CD4-positive, alpha-beta T cell treated with Interleukin-15 for 4 hours (primary cell): ENCODE measurements at places on chromosomes 13 and 19.

DNA sequence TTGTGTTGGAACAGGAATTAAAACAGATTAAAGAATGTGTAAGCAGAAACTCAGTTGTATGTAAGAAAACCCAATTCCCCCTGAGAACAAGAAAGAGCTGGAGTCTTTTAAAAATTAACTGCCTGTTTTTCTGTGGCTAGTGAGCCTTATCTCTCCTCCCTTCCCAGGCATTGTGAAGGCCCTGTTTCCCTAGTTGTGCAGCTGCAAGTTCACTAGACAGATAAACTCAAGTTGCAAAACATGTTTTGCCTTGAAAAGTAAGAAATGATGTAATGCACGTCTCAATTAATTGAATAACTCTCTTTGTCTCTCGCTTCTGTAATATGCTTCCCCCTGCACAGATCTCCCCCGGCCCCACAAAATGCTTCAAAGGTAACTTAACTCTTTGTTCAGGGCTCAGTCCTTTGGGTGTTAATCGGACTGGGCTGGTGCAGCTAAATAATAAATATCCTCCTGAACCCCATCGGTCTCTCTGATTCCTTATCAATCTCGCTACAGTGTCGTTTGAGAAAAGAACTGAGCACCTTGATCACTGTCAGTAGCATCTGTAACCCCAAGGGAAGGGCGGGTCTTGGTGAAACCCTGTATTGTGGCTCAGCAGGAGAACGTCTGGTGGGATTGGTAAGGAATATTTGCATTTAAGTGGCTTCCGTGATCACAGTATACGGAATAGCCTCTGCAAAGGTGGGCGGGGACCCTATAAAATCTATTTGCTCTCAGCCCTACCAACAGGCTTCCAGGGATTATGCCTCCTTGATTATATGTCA, 1.6 kb upstream of the ZNF556 start:
- DNase-seq = no peak

DNA sequence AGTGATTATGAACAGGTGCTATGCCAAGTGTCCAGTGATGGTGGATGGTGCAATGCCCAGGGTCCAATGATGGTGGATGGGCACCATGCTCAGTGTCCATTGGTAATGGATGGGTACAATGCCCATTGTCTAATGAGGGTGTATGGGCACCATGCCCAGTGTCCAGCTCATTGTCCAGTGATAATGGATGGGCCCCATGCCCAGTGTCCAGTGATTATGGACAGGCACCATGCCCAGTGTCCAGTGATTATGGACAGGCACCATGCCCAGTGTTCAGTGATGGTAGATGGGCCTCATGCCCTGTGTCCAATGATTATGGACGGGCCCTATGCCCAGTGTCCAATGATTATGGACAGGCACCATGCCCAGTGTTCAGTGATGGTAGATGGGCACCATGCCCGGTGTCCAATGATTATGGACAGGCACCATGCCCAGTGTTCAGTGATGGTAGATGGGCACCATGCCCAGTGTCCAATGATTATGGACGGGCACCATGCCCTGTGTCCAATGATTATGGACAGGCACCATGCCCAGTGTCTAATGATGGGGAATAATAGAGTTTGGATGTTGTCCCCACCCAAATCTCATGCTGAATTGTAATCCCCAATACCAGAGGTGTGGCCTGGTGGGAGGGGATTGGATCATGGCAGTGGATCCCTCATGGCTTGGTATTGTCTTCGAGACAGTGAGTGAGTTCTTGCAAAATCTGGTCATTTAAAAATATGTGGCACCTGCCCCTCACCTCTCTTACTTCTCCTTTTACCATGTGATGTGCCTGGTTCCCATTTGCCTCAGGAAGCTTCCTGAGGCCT, 87.8 kb downstream of the ANKRD10 start:
- DNase-seq = no peak

- DNase-seq = no peak
Observed at GRCh38 chr13:86976521-86977324, 694.4 kb upstream of the SLITRK5 start.

- peak; percentile 81 for DNase-seq
Observed at GRCh38 chr19:48489608-48490216, 20.5 kb downstream of the CYTH2 start.
